Stimulated activated CD8-positive, alpha-beta memory T cell treated with anti-CD3 and anti-CD28 coated beads, Interleukin-15, amount 100 ng/mL, for 24 hours (primary cell): ENCODE measurements at places on chromosomes 11 and 22.

DNA sequence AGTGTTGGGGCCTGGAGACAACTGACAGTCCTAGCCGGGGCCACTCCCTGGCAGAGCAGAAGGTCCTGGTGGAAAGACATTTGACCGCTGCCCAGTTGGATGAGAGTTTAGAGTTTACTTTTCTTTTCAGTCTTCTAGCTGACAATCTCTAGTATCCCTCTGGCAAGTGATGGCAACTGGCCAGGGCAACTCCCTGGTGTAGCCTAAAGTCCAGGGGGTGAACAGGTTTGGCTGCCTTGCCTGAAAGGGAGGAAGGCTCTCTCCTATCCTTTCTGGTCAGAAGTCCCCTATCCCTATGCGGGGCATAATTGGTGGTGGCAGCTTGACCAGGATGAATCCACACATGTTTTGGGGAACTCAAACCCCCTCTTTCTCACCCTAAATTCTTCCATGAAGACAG is 16.8 kb upstream of the MSANTD2 start:
- no peak for DNase-seq

- DNase-seq = no peak
Observed at GRCh38 chr11:132058211-132058772, 687.9 kb downstream of the NTM start.

- DNase-seq = no peak
Observed at GRCh38 chr11:844693-845644, 2.3 kb downstream of the TSPAN4 start.

- DNase-seq = no peak
Observed at GRCh38 chr22:33477120-33478111, 419.2 kb upstream of the SYN3 start.

GRCh38 chr11:128717516-128717915 is 23.6 kb downstream of the FLI1 start:
- no peak for DNase-seq

DNA sequence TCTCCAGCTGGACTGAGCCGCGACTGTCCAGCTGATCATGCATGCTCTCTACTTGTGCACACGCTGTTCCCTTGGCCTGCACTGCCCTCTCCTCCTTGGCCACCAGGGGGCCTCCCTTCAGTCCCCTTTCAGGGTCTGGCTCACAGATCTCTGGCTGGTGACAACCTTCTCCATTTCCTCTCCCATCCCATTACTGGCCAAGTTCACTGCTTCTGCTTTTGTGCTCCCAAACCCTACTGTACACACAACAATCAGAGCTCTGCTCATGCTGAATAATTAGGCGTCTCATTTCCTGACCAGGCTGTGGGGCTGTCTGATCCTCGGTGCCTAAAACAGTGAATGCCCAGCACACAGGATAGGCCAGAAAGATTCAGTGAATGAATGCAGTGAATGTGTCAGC is 224.0 kb upstream of the NARS2 start:
- peak; percentile 4 for DNase-seq

GRCh38 chr22:50568626-50569025 is 5.9 kb upstream of the SYCE3 start:
- DNase-seq = no peak

GRCh38 chr11:131428853-131429252 is 58.4 kb downstream of the NTM start:
- DNase-seq = no peak

DNA sequence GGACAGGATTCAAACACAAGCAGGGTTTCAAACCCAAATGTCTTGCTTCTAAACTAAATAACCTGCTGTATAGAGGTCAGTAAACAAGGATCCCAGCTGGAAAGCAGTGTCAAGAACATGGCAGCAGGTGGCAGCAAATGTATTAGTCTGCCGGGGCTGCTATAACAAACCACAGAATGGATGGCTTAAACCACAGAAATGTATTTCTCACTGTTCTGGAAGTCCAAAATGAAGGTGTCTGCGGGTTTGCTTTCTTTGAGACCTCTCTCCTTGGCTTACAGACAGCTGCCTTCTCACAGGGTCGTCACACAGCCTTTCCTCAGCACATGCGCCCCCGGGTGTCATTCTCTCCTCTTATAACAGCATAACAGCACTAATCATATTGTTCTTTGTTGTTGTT is 65.1 kb upstream of the LRRC55 start:
- DNase-seq = no peak

GRCh38 chr22:34997633-34998299 is 68.2 kb upstream of the ISX start:
- no peak for DNase-seq

GRCh38 chr22:44256556-44257485 is 55.9 kb downstream of the SHISAL1 start:
- DNase-seq = no peak

DNA sequence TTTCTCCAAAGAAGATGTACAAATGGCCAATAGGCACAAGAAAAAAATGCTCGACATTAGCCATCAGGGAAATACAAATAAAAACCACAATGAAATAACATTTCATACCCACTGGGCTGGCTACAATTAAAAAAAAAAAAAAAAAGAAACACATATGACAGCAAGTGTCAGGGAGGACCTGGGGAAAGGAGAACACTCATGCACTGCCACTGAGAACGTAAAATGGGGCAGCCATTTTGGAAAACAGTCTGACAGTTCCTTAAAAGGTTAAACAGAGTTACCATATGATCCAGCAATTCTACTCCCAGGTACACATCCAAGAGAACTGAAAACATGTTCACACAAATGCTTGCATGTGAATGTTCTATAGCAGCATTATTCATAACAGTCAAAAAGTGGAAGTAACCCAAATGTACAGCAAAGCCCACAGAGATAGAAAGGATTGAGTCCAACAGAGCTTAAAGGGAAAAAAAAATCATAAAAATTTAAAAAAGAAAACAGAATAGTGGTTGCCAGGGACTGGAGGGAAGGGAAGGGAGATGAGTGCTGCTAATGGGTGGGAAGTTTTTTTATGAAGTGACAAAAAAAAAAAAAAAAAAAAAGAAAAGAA is 48.4 kb upstream of the CYP2D6 start:
- no peak for DNase-seq

GRCh38 chr22:24594569-24595120 is 1.8 kb upstream of the LRRC75B start:
- no peak for DNase-seq

DNA sequence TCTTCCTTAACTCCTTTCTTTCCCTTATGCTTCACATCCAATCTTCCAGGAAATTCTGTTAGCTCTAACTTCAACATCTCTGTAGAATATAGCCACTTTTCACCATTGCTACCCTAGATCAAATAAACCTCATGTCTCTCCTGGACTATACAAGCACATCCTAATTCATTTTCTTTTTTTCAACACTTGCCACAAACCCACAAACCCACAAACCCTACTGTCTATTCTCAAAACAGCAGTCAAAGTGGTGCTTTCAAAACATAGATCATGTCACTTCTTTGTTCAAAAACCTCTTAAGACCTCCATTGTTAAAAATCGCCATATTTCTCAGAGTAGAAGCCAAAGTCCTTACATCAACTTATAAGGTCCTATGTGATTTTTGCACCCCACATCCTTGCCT is 94.3 kb downstream of the PIWIL4 start:
- no peak for DNase-seq

DNA sequence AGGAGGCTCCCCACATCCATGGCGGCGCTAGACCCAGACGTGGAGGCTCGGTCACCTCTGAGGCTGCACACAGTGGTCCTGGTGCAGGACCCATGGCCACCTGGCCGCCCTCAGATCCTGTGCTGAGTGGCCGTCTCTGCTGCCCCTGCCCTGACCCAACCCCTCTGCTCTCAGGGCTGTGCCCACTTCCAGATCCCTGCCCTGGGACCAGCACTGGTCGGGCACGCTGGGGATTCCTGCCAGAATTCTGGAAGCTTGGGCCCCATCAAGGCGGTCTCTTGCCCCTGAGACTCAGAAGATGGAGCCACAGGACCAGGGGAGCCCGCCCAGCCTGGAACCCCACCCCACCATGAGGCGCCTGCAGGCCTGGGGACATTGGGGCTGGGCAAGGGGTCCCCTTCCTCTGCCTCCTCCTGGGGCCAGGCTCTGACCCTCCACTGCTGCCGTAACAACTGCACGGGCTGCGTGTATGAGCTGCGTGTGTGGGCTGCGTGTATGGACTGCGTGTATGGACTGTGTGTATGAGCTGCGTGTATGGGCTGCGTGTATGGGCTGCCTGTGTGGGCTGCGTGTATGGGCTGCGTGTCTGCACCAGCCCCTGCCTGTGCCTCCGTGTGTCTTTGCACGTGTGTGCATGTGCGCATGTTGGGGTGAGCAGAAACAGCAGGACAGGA is 48.7 kb downstream of the IGLL1 start:
- DNase-seq = no peak

DNA sequence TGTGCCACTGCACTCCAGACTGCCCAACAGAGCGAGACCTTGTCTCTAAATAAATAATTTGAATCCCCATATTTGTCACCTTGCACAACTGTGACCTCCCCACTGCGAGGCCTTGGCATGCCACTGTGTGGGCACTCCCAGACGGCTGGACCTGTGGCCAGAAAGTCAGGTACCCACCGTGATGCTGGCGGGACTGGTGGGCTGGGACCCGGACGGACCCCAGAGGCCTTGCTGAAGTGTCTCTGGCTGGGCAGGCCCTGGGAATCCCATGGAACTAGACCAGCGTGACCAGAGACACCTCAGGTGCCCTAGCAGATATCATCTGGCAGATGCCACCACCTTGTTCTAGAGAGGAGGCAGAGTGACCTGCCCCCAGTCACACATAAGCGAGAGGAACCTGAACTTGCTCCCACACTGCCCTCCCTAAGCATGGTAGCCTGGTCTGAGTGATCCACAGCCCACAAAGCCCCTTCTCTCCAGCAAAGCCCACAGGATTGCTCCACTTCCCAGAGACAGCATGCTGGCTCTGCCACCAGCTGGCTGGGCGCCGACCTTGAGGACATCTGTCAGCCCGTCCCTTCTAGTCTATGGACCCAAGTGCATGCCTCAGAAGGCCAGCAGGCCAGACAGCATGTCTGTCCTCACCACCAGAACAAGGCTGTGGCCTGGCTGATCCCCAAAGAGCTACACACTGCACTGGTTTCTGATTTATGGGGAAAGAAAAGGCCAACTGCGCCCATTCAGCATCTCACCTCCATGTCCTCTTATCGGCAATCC is 9.5 kb downstream of the MACROD1 start:
- DNase-seq = no peak

GRCh38 chr11:114399490-114400215 is 658 bp downstream of the C11orf71 start:
- DNase-seq = no peak

DNA sequence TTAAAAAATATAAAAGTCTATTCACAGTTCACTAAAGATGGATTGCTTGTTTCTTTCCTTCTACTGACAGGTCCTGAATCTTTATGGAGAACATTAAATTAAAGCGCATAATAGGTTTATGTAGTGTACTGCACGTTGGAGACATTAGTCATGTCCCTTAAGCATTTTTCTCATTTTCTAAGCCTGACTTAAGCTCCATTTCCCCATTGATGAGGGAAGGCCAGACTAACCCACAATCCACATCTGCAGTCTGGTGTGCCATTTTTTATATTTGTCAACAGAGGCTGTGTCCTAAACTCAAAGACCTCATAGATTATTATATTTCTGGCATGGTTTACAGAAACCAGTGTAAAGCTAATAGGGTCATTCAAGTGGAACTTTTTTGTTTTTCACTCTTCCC is 39.9 kb downstream of the CADM1 start:
- no peak for DNase-seq

DNA sequence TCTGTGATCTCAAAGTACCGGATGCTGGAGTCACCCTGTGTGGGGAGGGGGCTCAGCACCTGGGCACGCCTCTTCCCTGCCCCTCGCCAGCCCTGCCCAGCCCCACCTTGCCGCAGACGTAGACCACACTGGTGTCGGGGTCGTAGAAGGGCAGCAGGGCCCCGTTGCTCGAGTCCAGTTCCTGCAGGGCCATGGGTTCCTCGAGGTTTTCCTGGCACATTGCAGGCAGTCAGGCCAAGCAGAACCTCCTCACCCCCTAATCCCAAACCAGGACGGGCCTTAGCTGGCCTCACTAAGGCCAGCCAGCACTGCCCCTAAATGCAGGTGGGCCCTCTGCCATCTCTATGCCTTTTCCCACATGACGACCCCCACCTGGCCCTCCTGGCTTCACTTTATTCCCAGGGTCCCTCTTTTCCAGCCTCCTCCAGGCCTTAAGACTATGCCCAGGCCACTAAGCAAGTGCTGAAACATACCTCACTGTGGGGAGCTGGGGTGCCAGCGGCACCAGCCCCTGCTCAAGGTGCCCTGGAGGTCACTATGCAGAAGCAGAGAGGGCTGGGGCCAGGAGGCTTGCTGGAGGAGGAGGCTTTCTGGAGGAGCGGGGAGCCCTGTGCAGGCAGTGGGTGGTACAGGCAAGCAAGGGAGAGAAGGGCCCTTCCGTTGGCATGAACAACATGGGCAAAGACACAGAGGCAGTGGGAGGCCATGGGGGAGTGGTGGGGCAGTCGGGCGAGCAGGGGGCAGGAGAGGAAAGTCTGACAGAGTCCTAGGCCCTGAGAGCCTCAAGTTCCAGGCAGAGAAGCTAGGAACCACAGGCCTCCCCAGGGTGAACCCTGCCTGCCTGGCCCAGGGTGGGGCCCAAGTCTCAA is 2.8 kb downstream of the CORO1B start:
- no peak for DNase-seq

- no peak for DNase-seq
Observed at GRCh38 chr11:119759324-119759723, 30.3 kb upstream of the NECTIN1 start.

- DNase-seq = no peak
Observed at GRCh38 chr11:2251138-2251537, 19.2 kb downstream of the ASCL2 start.
